Pulmonary artery endothelial cell (primary cell): ENCODE measurements at places on chromosomes 11 and 22.

DNA sequence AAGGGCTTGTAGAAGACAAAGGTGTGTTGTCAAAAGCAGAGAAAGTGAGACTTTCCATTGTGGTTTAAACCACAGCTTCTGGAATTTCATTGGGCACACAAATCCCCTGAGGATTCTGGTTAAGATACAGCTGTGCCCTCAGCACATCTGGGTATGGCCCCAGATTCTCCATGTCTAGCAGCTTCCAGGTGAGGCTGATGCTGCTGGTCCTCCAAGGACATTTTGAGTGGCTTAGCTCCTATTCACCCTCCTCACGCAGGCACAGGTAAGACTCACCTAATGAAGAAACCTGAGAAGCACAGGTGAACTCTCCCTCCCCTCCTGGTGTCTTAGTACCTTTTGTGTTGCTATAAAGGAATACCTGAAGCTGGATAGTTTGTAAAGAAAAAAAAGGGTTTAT lies 88.9 kb upstream of the IGLL5 start:
- DNase-seq, result no peak

DNA sequence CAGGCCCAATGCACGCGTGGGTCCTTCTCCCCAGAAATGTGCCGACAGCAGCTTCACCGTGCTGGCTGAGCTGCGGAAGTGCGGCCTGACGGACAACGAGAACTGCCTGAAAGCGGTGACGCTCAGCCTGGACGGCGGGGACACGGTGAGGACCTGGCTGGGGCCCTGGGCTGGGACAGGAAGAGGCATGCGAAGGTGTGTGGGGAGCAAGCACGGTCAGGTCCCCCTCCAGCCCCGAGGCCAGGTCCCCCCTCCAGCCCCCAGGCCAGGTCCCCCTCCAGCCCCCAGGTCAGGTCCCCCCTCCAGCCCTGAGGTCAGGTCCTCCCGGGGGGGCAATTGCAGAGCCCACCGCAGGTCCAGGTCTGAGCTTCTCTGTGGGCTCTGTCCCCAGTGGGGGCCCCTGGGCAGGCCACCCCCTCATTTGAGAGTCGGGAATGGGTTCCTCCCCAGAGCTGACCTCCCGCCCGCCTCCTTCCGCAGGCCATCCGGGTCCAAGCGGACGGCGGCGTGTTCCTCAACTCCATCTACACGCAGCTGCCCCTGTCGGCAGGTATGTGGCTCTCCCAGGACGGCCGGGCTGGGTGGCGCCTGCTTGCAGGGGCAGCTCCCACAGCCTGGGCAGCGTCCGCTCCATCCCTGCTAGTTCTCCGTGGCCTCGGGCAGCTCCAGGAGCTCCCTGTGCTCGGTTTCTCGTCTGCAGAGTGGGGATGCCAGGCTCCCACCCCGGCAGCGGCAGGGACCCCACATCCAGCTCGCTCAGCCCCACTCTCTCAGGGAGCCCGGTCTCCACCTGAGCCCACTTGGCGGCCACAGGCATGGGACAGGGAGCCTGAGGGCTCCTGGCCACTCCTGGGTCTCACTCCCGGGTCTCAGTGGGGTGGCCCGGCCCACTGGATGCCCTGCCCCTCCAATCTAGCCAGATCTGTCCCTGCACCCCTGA lies 7.9 kb downstream of the MUC5B start:
- no peak for DNase-seq

DNA sequence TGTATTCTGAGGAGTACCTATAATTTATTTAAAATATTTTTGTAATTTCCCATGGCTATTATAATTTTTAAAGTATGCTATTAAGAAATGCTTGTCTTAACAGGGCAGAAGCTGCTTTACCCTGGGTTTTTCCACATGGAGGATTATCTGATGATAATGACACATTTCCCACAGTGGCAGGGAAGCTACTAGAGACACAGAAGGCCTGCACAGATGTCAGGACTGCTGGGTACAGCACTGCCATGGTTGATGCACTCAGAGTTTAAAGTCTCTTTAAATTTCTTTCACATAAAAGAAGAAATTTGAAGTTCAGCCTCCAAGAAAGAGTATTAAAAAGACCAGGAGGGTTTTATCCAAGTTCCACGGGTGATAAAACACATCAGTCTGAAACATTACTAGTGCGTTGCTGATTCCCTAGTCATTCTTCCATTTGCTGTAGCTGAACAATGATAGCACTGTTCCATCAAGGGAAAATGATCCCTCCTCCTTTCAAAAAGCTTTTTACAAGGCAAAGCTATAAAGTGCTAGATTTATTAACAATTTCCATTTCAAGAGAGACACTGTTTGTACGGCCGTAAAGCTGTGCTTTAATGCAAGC lies 363.0 kb downstream of the CNTN5 start:
- DNase-seq, result no peak

DNA sequence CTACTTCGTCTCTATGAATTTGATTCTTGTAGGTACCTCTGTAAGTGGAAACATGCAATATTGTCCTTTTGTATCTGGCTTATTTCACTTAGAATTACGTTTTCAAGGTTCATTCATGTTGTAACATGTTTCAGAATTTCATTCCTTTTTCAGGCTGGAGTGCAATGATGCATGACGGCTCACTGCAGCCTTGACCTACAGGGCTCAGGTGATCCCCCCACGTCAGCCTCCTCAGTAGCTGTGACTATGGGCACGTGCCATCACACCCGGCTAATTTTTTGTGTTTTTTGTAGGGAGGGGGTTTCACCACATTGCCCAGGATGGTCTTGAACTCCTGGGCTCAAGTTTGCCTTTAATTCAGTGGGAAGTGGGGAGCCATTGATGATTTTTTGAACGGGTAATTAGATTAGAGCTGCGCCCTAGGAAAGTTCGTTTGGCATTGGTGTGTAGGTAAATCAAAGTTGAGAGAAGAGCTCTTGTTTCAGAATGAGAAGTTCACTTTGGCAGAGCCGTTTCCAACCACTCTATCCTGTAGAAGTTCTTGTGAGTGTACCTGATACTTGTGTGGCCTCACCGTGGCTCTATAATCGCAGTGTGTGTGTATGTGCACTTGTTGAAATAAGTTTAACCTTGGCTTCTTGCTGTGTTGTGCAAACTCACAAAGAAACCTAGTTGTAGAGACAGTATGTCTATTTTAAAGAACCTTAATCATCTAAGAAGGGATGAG lies 115.9 kb downstream of the NAV2 start:
- no peak for DNase-seq
